Adrenal gland (tissue), 19 donors: ENCODE measurements at places on chromosomes 13 and 19. TPM values are rescaled to one million over a fixed set of nuclear protein-coding genes. Genes with fewer than 3 reads are reported as not detected.

GRCh38 chr19:5229778-5230335 lies 110.8 kb downstream of the PTPRS start:
- DNase-seq, result no peak

DNA sequence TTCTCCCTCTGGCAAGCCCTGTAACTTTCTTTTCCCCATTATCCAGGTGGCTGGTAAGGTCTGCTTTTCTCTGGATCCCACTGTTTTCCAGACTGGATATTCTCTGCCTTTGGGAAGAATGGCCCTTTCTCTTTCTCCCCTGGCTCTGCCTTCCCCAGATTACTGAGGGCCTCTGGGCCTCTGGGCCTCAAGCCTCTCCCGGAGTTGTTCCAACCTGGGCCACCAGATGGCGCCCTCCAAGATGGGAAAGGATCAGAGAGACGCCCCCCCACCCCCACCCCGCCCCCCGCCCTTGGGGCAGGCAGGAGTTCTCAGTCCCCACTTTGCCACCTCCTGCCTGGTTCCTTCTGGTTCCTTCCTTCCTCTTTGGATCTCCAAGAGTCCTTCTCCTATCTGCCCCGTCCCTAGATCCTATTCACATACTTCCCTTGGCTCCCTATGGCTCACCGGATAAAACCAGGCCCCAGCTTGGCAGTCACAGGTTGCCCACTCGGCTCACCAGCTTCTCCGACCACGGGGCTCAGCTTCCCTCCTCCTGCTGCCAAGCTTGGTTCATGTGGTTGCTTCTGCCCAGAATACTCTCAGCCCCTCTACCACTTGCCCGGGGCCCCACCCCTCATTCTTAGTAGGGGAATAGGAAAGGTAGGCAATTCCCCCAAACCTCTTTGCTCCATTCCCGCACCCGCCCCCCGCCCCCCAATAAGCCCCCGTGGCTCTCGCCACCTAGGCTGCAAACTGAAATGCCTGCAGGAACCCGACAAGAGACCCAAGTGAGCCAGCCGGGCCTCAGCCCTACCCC lies 13.1 kb downstream of the EPS8L1 start:
- peak; percentile 86 for DNase-seq

DNA sequence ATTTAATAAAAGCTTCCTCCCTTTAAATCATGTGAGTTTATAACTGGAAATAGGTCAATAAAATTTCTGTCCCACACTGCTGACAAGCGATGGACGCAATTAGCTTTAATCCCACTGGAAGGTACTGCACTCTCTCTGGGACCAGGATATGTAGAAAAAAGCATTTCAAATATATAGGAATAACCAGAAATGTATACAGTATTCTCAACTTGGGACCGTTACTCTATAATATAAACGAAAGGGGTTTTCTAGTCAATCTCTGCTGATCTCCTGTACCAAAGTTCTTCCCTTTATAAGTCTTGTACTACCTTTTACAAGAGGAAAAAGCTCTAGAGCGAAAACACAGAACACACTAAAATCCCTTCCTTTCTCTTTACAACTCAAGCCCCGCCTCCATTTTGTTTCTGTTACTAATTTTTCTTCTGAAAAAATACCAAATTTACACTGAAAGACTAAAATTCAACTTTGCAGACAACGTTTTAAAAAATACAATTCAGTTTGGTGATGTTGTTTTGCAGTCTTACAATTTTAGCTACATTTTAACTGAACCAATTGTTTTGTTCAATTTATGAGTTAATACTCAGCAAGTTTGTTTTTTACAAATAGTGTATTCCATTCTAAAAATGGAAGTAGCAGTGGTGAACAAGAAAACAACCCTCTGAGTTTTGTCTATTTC lies 1.7 kb upstream of the USPL1 start:
- DNase-seq, result no peak

DNA sequence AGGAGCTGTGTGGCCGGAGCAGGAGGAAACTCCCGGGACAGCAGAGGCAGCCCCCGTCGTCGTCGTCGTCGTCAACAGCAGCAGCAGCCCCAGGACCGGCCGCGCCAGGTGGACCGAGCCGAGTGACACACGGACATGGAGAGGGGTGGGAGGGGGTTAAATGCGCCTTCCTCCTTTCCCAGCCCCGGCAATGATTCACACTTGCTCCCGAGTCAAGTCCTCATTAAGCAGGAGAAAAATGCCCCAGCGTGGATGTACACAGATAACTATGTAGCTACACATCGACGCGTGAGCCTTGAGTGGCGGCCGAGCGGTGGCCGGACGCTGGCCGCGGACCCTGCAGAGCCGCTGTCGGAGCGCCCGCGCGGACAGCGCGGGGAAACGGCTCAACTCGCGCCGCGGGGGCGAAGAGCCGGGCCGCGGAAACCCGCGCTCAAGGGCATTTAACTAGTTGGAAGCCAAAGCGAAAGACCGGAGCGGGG lies 645 bp downstream of the UBL3 start:
- peak; percentile 78 for DNase-seq

DNA sequence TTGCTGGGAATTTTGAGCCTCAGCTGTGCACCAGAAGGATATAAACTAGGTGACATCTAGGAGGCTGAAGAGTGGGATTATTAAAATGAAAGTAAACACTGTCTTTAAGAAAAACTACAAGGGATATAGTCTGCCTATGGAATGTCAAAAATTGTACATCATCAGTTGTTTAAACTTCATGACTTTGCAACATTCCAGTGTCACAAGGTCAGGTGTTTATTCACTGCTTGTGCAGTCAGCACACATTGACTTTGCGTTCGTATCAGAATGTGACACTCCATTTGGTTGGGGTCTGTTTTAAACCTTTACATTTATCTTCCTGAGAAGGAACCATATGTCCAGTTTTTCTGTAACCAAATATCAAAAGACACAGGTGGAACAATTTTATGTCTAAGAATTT lies 85.6 kb downstream of the KL start:
- no peak for DNase-seq

- DNase-seq, result no peak
Measured at GRCh38 chr19:55311797-55312196, 13.3 kb downstream of the TMEM150B start.

GRCh38 chr13:110610955-110611595 lies 4.3 kb upstream of the NAXD start:
- no peak for DNase-seq

GRCh38 chr13:20369886-20370361 lies 137.8 kb upstream of the GJB6 start:
- no peak for DNase-seq

- DNase-seq, result peak; percentile 86
Measured at GRCh38 chr19:1244693-1245451, 3.3 kb downstream of the ATP5F1D start.

DNA sequence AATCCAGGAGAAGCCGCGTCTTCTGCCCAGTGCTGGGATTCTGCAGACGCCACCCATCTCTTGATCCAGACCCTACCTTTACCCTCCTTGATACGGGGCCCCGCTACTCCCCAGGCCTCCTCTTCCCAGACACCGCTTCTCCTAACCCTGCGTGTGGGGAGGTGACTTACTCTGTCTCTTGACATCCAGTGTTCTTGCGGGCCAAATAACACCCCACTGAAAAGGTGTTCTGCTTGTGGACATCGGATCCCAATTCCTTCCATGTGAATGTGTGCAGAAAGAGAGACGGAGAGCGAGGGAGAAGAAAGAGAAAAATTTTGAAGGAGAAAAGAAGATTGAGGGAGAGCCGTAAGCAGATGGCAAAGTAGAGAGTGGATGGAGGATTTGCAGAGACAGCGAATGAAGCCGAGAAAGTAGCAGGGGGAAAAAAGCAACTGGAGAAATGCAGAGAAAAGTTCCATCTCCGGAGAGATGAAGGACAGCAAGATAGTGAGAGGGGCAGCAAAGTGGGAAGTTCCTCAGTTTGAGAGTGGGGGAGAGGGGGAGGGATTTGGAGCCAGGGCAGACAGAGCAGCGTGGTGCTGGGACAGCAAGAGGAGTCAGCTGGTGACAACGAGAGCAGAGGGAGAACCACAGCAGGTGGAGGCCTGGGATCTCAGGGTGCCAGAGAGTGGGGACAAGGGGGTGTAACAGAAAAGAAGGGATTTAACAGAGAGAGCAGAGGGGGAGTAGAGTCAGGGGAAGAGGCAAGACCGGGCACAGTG lies 814 bp downstream of the ZNF480 start:
- DNase-seq, result peak; percentile 22

DNA sequence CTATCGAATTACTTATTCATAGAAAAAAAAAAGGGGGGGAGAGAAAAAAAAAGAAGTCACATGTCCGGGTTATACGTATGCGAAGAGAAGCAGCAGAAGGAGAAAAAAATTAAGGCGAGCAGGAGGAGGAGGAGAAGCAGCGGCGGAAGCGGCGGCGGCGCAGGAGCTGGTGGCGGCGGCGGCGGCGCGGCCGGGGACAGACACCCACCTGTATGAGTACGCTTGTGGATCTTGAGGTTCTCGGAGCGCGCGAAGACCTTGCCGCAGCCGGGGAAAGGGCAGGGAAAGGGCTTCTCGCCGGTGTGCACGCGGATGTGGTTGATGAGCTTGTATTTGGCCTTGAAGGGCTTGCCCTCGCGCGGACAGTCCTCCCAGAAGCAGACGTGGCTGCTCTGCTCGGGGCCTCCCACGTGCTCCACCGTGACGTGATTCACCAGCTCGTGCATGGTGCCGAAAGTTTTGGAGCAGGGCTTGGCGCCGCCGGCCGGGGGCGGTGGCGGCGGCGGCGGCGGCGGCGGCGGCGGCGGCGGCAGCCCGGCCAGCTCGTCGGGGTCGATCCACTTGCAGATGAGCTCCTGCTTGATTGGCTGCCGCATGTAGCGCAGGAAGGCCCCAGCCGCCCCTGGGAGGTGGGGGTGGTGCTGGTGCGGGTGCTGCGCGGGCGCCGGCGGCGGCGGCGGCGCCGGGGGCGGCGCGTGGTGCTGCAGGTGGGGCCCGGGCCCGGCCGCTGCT lies 1.5 kb downstream of the ZIC5 start:
- peak; percentile 50 for DNase-seq

- DNase-seq, result no peak
Measured at GRCh38 chr19:3333662-3334061, 32.7 kb upstream of the NFIC start.

DNA sequence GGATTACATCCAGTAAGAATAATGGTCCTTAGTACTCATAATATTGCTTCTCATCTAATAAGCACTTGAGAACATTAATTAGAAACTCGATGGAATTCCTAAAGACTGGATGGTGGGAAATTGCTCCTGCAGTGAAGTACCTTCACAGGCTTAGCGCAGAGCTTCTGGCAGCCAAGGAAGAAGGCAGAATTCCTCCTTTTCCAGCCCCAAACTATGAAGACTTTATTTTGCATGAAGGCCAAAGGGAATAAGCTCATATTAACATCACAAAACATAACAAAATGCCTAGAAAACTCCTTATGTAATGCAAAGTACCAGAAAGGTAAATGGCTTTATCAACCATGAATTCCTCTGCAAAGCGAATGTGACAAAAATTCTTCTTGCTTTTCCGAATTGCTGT lies 336.1 kb downstream of the DNAJC15 start:
- DNase-seq, result no peak

- DNase-seq, result no peak
Measured at GRCh38 chr13:57418067-57418677, 213.4 kb upstream of the PCDH17 start.

DNA sequence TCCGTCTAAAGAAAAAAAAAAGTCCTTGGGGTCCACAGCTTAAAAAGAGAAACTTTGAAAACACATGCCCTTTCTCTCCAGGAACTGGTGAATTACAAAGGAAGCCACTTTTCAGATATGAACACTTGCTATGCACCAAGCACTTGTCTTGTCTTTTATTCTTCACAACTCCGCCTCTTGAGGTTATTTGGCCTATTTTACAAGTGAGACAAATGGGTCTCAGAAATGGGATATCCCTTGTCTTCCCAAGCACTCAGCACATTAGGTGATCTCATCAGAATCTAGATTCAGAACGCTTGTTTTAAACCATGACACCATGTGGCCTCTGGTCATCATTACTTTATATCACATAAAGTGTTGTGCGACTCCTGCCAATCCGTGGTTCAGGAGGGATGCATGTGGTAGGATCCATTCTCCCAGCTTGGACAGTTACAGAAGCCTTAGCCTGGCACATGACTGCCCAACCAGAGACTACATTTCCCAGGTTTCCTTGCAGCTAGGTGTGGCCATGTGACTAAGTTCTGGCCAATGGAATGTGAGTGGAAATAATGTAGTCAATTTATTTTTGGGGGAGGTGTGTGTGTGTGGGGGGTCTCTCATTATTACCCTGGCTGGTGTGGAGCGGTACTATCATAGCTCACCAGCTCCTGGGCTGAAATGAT lies 13.9 kb downstream of the TSKS start:
- DNase-seq, result no peak

- peak; percentile 80 for DNase-seq
Measured at GRCh38 chr19:12946092-12946721, 545 bp downstream of the RAD23A start.

DNA sequence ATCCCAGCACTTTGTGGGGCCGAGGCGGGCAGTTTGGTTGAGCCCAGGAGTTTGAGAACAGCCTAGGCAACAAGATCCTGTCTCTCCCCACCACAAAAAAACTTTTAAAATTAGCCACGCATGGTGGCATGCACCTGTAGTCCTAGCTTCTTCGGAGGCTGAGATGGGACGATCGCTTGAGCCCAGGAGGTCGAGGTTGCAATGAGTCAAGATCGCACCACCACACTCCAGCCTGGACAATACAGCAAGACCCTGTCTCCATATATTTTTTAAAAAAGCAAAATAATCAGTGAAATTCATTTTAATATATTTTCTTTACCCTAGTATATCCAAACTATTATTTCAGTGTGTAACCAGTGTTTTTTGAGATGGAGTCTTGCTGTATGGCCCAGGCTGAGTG lies 8.2 kb downstream of the AP2A1 start:
- no peak for DNase-seq

DNA sequence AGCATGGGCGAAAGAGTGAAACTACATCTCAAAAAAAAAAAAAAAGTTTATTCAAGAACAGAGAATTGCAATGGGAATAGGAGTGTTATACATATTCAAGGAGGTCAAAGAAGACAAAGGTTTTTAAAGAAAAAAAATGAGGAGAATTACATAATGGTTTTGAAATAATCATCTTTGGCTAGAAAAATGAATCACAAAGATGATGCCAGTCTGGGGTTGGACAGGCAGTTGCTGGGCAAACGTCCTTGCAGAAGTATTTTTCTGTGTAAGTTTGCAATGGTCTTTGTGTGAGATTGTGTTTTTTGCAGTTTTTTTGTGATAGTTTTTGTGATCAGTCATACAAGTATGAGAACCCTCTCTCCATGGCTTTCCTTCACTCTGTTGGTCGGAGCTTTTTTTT lies 23.7 kb downstream of the LYPD3 start:
- no peak for DNase-seq

ZNF577 gene
- total RNA-seq, result 8.6 TPM

PTGER1 gene
- total RNA-seq, result 7.9 TPM

GFY gene
- total RNA-seq, result not detected

SCGB2B2 gene
- total RNA-seq, result 0.41 TPM

KLK10 gene
- total RNA-seq, result not detected

TNNT1 gene
- total RNA-seq, result 5.0 TPM
